ENCODE measurements at places on chromosomes 5 and 9.

DNA sequence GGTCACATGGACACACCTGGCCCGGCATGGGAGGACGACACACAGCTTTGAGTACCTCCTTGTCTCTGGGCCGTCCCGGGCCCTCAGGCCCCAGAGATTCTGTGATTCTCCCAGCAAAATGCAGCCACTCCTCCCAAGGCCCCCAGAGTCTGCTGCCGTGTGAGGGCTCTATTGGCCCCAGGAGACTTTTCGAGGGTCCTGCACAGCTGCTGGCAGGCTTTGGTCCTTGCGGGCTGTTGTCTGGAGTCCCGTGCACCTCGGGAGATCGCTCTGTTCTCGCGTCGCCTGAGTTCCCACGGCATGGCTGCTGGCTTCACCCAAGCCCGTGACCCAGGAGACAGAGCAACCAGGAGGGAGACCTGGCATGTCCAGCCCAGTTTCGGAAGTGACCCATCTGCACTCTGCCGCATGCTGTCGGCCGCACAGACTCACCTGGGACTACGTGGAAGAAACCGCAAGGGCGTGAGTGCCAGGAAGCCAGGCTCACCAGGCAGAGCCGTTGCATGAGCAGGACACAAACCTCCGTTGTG, 46.8 kb upstream of the NKD2 start:
- no peak for DNase-seq

DNA sequence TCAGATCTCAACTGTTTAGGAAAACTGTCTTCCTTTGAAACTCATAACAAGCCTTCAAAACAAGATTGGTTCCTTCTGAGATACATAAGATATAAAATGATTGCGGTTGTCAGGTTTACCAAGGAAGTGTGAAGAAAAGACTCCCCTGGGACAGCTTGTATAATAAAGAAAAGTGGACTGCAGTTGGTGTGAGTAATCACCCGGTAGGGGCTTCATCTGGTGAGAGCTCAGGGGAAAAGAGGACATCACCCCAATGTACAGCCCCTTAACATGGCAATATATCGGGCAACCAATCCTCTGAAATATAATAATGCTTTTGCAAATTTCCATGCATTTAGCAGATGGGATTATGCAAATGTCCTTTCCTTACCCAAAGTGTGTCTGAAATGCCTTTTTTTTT, 216.5 kb upstream of the KLF9 start:
- no peak for DNase-seq

DNA sequence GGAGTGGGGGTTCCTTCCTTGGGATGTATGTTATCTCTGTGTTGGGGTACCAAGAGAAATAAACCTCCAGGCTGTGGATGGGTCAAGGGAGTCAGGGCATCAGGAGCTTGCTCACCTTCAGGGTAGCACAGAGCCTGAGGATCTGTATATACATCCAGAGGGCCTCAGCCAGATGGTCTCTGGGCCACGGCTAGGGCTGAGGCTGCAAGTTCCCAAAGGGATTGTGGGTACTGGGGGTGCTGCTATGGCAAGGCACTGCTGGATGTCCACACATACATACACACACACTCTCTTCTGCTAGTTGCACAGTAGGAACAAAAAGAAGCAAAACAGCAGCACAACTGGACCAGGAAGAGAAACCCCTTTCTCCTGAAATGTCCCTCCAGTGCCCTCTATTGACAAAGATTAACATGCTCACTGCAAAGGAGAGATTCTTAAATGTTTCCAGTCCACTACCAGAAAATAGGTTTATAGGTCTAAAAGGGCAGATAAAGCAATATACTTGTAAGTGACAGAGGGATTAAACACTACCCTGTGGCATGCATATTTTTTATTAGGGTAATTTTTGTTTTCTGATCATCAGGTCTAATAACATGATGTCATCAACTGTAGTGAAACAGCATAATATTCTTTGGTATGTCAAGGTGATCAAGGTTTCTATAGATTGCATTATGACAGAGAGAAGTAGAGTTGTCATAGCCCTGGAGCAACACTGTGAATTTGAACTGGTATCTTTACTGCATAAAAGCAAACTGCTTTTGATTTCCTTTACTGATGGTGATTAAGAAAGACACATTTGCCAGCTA, 56.3 kb upstream of the KCNN2 start:
- no peak for DNase-seq

DNA sequence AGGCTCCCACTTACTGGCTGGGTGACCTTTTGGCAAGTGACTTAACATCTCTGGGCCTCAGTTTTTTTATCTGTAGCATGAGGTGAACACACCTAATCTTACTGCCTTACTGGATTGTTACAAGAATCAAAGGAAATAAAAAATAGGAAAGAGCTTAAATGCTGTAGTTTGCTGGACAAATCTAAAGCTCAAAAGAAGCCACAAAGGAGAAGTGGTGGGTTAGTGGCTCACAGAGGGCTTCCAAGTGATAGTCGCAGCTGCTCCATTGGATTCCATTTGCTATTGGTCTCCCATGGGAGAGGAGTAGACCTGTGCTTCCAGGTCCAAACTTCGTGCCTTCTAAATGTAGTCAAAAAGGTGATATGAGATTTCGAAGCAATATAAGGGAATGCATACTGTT, 123.6 kb downstream of the SEMA6A start:
- no peak for DNase-seq

- DNase-seq, result no peak
Measured at GRCh38 chr5:178309271-178310013, 76.8 kb upstream of the PHYKPL start.

- no peak for DNase-seq
Measured at GRCh38 chr5:160297776-160298175, 14.6 kb downstream of the CCNJL start.

DNA sequence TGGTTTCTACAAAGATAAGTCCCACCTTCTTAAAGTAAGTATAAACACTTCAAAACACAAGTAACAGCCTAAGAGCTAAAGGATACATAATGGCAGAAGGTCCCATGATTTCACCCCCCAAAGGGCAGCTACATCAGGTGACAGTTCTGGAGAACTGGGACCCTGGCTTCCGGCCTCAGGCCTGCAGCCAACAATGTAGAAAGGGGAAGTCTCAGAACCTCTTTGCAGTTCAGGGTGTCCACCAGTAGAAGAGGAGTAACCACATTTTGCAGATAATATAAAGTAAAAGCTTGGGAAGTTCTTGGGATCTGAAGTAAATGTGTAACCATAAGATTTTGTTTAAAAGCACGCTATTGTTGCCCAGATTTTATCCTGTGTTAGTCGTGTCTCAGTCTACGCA, 267.4 kb upstream of the VLDLR start:
- no peak for DNase-seq

DNA sequence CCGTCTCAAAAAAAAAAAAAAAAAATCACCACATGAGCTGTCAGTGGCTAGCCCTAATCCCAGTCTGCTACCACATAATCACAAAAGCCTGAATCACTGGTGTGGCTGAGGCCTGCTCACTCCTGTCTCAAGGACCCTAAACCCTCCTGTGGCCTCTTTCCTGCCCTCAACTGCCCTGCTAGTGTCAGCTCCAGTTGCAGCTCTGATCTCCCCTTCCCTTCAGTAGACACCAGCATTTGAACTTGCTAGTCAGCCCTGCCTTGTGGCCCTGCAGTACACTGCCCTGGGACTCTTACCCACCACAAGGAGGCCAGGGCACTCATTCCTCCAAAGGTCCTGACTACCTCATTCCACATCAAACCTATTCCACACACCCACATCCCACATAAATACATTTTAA, 9.5 kb upstream of the P4HA2 start:
- no peak for DNase-seq

DNA sequence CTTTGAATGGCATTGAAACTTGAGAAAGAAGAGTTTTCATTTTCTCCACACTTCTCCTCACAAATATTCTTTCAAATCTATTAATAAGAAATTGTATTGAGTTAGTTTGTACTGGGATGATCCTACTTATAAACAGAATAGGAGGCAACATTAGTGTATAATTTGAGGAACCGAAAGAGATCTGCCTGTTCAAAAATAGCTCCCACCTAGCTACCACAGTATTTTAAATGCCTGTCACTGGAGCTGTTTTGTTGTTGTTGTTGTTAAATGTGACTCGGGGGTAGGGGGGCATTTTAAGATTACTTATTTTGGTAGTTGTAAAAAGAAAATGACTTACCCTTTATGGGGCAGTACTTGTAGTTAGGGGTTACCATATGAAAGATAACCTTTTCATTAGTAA, 20.1 kb upstream of the HAPLN1 start:
- DNase-seq, result no peak

DNA sequence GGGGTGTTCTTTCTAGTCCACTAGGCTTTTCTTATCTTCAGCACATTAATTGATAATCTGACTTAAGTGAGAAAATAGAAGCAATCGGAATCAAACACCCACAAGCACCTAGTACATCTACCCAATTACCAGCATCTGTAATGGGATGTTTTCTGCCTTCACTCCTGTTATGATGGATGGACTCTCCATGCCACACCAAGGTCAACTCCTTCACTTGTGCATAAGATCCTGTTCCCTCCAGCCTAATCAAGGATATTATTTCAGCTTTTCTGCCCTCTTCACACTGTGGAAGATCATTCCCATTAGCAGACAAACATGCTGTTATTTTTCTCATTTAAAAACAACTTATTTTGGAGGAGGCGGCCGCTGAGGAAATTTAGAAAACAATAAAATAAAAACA, 162.0 kb upstream of the EDIL3 start:
- DNase-seq, result no peak

GRCh38 chr5:37859805-37860204, 20.0 kb upstream of the GDNF start:
- no peak for DNase-seq

DNA sequence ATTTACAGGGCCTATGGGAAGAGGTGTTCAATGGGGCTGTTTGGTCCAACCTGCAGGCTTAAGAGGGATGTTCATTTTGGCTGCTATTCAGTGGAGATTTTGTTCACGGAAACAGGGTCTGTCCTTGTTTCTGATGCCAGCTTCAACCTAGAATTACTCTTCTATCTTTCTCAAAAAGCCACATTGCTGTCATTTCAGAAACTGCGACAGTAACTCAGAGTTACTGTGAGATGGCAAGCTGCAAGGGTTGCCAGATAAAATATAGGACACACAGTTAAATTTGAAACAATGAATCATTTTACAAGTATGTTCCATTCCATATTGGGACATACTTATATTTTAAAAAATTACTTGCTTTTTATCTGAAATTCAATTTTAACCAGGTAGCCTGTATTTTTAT, 128.0 kb downstream of the NPR3 start:
- no peak for DNase-seq

GRCh38 chr9:126777733-126778132, 27.1 kb upstream of the ZBTB43 start:
- no peak for DNase-seq

GRCh38 chr5:139146809-139147482, 51.2 kb downstream of the SIL1 start:
- DNase-seq, result peak; percentile 7

DNA sequence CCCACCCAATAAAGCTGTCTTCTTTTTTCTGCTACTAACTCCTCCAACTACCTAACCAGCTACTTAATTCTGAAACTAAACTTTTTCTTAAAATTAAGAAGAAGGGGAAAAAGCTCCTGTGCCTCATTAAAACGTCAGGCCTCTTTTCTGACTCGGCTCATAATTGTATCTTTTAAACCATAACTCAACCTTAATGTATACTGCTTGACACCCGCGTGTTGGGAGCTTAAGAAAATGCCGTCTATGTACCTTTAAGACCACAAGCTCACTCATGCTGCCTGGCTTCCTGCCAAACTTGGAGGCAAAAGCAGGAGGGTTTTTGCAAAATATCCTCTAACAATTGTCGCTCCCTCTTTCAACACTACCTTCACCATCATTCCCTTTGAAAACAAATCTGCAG, 5.0 kb downstream of the EBF1 start:
- no peak for DNase-seq

DNA sequence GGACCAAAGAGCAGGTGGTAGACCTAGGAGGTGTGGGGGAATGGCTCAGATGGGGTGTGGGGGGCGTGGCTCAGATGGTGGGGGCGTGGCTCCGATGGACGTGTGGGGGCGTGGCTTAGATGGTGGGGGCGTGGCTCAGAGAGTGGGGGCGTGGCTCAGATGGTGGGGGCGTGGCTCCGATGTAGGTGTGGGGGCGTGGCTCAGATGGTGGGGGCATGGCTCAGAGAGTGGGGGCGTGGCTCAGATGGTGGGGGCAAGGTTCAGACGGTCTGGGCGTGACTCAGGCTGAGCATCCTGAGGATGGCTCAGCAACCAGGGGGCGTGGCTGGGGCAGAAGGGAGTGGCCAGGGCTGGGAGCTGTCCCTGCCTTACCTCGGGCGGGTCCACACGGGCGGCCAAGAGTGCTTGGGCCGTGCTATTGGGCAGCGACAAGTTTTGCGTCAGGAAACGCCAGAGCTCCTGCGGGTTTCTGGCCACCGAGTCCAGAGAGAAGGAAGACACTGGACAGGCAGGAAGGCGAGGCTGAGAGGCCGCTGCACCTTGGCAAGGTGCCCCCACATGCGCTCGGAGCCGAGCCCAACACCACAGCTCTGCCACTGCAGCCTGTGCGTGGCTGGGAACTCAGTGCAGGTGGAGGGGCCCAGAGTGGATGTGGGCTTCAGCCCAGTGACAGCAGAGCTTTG, 5.9 kb downstream of the ABCA2 start:
- DNase-seq, result peak; percentile 63

- no peak for DNase-seq
Measured at GRCh38 chr9:17503196-17503595, 75.7 kb upstream of the SH3GL2 start.

- DNase-seq, result no peak
Measured at GRCh38 chr9:113803811-113804589, 72.1 kb upstream of the ZNF618 start.

DNA sequence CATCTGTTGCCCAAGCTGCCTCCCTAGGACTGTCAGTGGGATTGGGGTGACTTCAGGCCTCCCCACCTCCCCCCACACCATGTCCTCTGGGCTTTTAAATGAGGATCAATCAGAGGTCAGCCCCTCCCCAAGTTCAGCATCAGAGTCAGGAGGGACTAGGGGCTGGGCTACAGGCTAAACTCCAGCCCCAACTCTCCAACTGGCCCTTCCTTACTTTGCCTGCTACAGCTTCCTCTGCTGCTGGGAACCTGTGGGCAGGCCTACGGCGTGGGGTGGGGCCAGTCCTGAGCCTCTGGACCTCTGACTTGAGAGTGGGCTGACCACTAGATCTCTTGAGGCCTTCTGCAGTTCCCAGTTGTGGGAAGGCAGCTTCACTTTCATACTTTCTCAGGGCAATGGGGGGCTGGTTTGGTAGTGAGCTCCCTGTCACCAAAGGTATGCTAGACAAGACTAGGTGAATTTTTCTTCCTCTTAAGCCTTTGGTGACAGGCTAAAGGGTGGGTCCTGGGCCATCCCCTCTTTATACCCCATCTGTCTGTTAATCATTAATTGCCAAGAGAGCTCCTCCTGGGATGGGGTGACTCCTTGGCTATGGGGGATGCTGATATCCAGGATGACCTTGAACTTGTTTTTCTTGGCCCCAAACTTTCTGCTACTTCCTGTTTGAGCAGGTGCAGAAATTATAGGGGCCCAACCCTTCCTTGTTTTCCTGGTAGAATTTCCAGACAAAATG, 10.8 kb upstream of the DAB2IP start:
- no peak for DNase-seq

- DNase-seq, result no peak
Measured at GRCh38 chr9:137323531-137324331, 21.7 kb upstream of the NRARP start.

GRCh38 chr5:35853631-35854030, 3.1 kb upstream of the IL7R start:
- peak; percentile 67 for DNase-seq

Measured in T-helper 1 cell (primary cell).